T-cell (primary cell): ENCODE measurements at places on chromosomes 13 and 19. TPM values are rescaled to one million over a fixed set of nuclear protein-coding genes. Genes with fewer than 3 reads are reported as not detected.
A peak's percentile ranks its signal among the peaks of the same experiment; 100 is the strongest.

DNA sequence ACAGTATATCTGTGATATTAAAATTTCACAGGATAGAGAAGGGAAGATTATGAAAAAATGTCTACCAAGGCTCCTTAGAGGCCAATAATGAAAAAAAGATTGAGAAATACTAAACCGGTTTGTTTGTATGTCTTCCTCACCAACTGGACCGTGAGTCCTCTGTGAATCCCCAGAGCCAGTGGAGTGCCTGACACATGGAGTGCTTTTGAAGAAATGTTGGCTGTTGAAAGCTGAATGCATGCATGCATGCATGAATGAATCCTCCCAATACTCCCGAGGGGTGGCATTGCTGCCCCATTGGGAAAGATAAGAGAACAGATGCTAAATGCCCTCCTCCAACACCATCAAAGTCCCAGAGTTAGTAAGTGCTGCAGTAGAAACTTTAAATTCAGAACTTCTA lies 152.7 kb upstream of the SERP2 start:
- no peak for DNase-seq
- H3K4me3 ChIP-seq = no peak overlapping the region
- no peaks in the 10 kb centered on the region for H3K4me1 ChIP-seq
- no peaks in the 10 kb centered on the region for H3K36me3 ChIP-seq
- no peak overlapping the region for H3K27ac ChIP-seq

GRCh38 chr13:83819611-83820010 lies 62.7 kb downstream of the SLITRK1 start:
- no peaks in the 10 kb centered on the region for H3K36me3 ChIP-seq
- no peak overlapping the region for H3K27ac ChIP-seq
- no peaks in the 10 kb centered on the region for H3K27me3 ChIP-seq
- H3K4me1 ChIP-seq = no peaks in the 10 kb centered on the region
- DNase-seq = no peak

DNA sequence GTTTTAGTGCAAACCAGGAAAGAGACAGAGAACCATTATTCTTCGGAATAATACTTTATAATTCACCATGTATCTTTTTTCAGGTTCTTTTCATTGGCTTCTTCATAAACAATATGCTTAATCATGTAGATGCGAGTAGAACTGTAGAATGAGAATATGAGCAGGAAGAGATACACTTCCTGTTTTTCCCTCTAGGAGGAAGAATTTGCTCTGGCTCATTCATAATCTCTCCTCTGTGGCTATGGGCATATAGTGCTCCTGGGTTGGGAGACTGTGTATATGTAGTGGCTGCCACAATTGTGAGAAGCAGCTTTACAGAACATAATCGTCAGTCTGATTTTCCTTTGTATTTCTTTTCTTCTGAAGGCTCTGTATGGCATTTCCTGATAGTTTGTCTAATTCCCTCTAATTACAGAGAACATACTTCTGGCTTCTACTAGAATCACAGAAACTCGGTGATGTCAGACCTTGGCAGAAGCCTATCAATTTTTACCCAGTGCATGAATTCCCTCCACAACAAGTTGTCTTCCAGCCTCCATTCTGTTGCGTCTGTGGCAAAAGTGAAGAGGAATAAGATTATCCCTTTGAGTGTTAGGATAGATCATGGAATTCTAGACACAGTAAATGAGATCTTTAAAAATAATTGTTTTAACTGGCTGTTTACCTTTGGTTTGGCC lies 2.9 kb upstream of the DCLK1 start:
- no peak overlapping the region for H3K27ac ChIP-seq
- H3K36me3 ChIP-seq = no peaks in the 10 kb centered on the region
- H3K4me1 ChIP-seq = no peaks in the 10 kb centered on the region

- H3K27me3 ChIP-seq = peaks cover 2% of the 10 kb centered on the region
- H3K4me3 ChIP-seq = no peak overlapping the region
- H3K27ac ChIP-seq = no peak overlapping the region
- no peaks in the 10 kb centered on the region for H3K36me3 ChIP-seq
- no peaks in the 10 kb centered on the region for H3K4me1 ChIP-seq
- DNase-seq = no peak
Measured at GRCh38 chr19:30178721-30179402, 193.3 kb upstream of the ZNF536 start.

DNA sequence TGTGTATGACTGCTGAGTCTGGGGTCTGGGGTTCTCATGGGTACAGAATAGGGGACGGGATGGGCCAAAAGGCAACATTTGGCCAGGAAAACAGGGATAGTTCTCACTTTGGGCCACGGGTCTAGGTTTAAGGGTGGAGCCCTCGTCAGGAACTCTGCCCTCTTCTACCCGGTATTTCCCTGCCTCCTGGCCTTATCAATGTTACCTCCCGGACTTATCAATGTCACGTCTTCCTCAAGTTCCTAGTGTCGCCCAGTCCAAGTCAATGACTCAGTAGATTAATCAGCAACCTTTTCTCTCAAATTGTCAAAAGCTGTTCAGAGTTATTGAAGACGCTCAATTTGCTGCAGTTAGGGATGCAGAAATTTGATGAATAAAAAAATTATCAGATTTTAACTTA lies 234.8 kb downstream of the B3GLCT start:
- no peaks in the 10 kb centered on the region for H3K27me3 ChIP-seq
- H3K4me1 ChIP-seq = no peaks in the 10 kb centered on the region
- H3K4me3 ChIP-seq = no peak overlapping the region
- H3K27ac ChIP-seq = no peak overlapping the region
- no peaks in the 10 kb centered on the region for H3K36me3 ChIP-seq

DNA sequence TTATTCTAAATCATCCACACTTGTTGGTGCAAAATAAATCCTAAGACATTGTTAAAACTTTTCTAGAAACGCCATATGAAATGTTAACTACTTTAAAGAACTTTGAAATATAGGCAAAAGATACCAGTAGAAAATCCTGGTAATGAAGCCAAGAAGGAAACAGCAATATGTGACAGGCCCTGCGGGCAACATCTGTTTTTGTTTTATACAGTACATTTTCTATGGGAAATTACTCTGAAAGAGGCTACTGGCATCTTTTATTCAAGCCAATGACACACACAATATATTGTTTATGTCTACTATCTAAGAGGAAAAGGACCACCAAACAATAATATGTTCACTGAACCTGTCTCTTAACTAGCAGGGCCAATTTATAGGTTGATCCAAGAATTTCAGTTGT lies 829.7 kb downstream of the PCDH17 start:
- no peaks in the 10 kb centered on the region for H3K27me3 ChIP-seq
- no peak for DNase-seq
- no peaks in the 10 kb centered on the region for H3K36me3 ChIP-seq
- H3K4me1 ChIP-seq = no peaks in the 10 kb centered on the region
- no peak overlapping the region for H3K4me3 ChIP-seq
- H3K27ac ChIP-seq = no peak overlapping the region

DNA sequence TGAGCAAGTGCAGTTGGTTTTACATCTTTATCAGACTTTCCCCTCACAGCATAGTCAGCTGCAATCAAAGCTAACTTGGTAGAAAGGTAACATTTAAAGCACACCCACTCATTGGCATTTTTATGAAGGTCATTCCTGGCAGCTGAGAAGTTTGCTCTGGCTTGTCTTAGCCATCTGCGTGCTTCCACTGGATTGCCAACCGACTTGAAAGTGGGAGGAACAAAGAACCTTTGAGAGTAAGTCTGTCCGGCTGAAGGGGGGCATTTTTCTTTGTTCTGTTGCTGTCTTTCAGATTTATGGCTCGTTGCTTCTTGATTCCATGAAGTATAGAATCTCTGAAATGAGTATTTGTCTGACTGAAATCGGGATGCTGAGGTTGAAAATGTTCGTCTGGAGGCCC lies 103.1 kb downstream of the SACS start:
- no peaks in the 10 kb centered on the region for H3K36me3 ChIP-seq
- no peak for DNase-seq
- H3K4me3 ChIP-seq = no peak overlapping the region
- H3K27ac ChIP-seq = no peak overlapping the region
- no peaks in the 10 kb centered on the region for H3K4me1 ChIP-seq

- H3K27ac ChIP-seq = no peak overlapping the region
- H3K36me3 ChIP-seq = no peaks in the 10 kb centered on the region
- H3K27me3 ChIP-seq = no peaks in the 10 kb centered on the region
- H3K4me1 ChIP-seq = no peaks in the 10 kb centered on the region
- no peak overlapping the region for H3K4me3 ChIP-seq
Measured at GRCh38 chr13:85772367-85772766, 26.9 kb downstream of the SLITRK6 start.

- no peaks in the 10 kb centered on the region for H3K4me1 ChIP-seq
- no peaks in the 10 kb centered on the region for H3K36me3 ChIP-seq
- peaks cover 46% of the 10 kb centered on the region for H3K27me3 ChIP-seq
- H3K4me3 ChIP-seq = no peak overlapping the region
Measured at GRCh38 chr19:50963381-50963780, 6.0 kb downstream of the KLK6 start.

- no peaks in the 10 kb centered on the region for H3K36me3 ChIP-seq
- H3K27me3 ChIP-seq = no peaks in the 10 kb centered on the region
- no peaks in the 10 kb centered on the region for H3K4me1 ChIP-seq
- no peak overlapping the region for H3K4me3 ChIP-seq
Measured at GRCh38 chr13:84641491-84641890, 759.2 kb upstream of the SLITRK1 start.

DNA sequence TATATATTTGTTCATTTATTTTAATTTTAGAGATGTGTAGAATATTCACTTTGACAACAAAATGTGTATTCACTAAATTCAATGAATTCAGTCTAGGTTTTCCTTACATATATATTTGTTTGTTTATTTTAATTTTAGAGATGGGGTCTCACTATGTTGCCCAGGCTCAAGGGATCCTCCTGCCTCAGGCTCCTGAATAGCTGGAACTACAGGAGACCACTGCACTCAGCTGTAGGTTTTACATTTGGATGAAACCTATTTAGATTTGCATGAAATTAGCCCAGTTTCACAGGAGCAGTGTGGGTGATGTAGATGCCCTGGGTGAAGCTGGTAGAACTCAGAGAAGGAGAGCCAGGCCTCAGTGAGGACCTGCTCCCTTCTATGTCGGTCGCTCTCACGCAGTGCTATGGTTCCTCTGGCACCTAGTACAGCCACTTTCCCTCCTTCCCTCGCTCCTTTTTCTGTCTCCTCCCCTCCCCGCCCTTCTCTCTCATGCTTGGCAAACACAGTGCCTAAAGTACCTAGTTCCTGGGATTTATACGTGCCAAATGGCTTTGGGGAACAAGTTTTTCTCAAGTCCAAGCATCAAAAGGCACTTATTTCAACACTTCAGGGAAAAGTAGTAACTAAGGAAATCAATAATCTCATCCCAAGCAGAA lies 14.7 kb upstream of the HMGB1 start:
- DNase-seq = no peak
- no peaks in the 10 kb centered on the region for H3K36me3 ChIP-seq
- H3K27ac ChIP-seq = no peak overlapping the region
- no peaks in the 10 kb centered on the region for H3K27me3 ChIP-seq
- no peak overlapping the region for H3K4me3 ChIP-seq
- H3K4me1 ChIP-seq = no peaks in the 10 kb centered on the region

DNA sequence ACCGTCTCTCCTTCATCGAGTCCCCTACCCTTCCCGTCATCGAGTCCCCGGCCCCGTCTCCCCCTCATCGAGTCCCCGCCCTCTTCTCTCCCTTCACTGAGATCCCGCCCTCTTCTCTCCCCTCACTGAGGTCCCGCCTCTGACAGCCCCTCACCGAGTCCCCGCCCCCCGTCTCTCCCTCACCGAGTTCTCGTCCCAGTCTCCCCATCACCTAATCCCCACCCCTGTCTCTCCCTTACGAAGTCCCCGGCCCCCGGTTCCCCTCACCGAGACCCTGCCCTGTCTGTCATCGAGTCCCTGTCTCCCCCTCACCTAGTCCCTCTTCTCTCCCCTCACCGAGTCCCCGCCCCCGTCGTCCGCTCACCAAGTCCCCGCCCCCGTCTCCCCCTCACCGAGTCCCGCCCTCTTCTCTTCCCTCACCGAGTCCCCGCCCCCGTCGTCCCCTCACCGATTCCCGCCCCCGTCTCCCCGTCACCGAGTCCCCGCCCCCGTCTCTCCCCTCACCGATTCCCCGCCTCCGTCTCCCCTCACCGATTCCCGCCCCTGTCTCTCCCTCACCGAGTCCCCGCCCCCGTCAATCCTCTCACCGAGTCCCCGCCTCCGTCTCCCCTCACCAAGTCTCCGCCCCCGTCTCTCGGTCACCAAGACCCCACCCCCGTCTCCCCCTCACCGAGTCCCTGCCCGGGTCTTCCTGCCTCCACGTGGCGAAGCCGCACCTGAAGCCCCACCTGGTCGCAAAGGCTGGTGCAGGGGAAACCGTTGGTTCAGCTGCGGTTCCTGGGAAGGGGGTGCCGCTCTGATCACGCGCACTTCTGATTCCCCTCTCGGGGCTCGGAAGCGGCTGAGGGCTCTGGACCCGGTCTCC lies 23.9 kb upstream of the ZNF846 start:
- H3K4me3 ChIP-seq = peak overlapping the region; percentile 87
- peak overlapping the region; percentile 96 for H3K27ac ChIP-seq
- DNase-seq = peak; percentile 88
- no peaks in the 10 kb centered on the region for H3K27me3 ChIP-seq
- peaks cover 3% of the 10 kb centered on the region for H3K4me1 ChIP-seq

DNA sequence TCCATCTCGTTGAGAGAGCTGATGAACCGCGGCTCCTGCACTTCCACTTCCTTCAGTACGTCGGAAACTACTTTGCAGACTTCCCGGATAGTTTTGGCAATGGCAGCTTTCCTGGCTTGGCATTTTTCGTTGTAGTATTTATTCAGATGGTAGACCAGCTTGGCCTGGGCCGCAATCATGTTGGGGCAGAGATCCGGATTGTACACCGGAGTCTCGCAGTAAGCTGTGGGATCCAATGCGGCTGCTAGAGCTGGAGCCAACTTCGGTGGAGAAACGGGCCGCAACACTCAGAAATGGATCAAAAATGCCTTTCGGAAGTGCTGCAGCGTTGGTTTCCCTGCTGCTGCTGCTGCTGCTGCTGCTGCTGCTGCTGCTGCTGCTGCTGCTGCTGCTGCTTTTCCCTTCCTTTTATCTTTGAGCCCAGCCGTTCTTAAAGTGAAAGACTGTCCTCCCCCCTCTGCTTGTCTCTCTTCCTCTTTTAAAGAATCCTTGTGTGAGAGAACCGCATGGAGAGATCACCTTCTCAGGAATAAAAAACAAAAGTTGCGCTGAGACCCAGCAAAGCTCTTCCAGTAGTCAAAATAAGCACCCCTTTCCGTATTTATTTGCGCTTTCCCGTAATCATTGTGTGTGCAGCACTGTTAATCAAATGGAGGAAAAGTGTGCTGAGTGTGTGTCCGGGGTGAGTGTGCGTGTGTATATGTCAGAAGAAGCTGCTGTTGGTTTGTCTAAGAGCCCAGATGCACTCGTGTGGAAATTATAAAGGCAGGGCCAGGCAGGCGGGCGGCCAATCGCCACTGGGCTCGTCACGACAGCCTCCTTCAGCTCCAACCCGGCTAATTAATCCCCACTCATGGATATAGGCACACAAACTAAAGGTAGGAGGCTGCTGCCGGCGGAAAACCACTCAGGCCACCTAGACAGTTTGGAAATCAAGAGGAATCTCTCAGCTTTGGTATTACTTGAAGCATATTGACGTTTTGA lies at the start of gene MAB21L1:
MAB21L1 (minus strand) TSS at position 730 of the 984 bp plus-strand sequence; CDS start at position 179, 551 bp downstream.
- H3K27me3 ChIP-seq = peaks cover 17% of the 10 kb centered on the region
- H3K36me3 ChIP-seq = no peaks in the 10 kb centered on the region
- no peak for DNase-seq
- peaks cover 32% of the 10 kb centered on the region for H3K4me1 ChIP-seq

GRCh38 chr19:44666852-44667556 lies 4.3 kb upstream of the CEACAM19 start:
- no peak for DNase-seq
- no peaks in the 10 kb centered on the region for H3K4me1 ChIP-seq
- no peak overlapping the region for H3K4me3 ChIP-seq
- no peaks in the 10 kb centered on the region for H3K36me3 ChIP-seq
- no peak overlapping the region for H3K27ac ChIP-seq

Gene SUGP2
- 115 TPM for total RNA-seq

GRCh38 chr13:63517371-63517770 lies 2101.7 kb upstream of the PCDH20 start:
- H3K36me3 ChIP-seq = no peaks in the 10 kb centered on the region
- H3K27me3 ChIP-seq = no peaks in the 10 kb centered on the region
- no peaks in the 10 kb centered on the region for H3K4me1 ChIP-seq
- no peak overlapping the region for H3K4me3 ChIP-seq
- no peak overlapping the region for H3K27ac ChIP-seq
